CD8-positive, alpha-beta memory T cell (primary cell): ENCODE measurements at places on chromosomes 1 and 21.
A peak's percentile ranks its signal among the peaks of the same experiment; 100 is the strongest.

GRCh38 chr1:8866792-8867415 is 11.6 kb downstream of the ENO1 start:
- H3K36me3 ChIP-seq: peaks cover 91% of the 10 kb centered on the region
- H3K27ac ChIP-seq: no peak overlapping the region
- H3K27me3 ChIP-seq: no peaks in the 10 kb centered on the region
- no peak overlapping the region for H3K4me3 ChIP-seq

DNA sequence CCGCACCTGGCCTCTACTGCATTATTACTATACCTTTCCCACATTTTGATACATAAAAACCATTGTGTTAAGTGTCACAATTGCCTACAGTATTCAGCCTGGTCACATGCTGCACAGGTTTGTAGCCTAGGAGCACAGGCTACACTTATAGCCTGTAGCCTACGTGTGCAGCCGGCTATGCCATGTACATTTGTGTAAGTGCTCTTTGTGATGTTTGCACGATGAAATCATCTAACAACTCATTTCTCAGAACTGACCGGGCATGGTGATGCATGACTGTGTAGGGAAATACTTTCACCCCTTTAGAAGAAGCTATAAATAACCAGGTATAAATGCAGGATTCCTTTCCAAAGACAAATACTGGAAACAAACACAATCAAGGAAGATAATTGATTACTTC is 12.1 kb downstream of the ERG start:
- H3K27me3 ChIP-seq: no peaks in the 10 kb centered on the region
- no peaks in the 10 kb centered on the region for H3K4me1 ChIP-seq
- no peak overlapping the region for H3K27ac ChIP-seq
- DNase-seq: no peak
- H3K4me3 ChIP-seq: no peak overlapping the region

GRCh38 chr21:43851593-43851992 is 13.4 kb upstream of the AGPAT3 start:
- no peak overlapping the region for H3K27ac ChIP-seq
- H3K4me3 ChIP-seq: no peak overlapping the region
- no peaks in the 10 kb centered on the region for H3K4me1 ChIP-seq
- no peak for DNase-seq
- H3K27me3 ChIP-seq: no peaks in the 10 kb centered on the region
- no peaks in the 10 kb centered on the region for H3K36me3 ChIP-seq

GRCh38 chr21:44512496-44513388 is 27.3 kb downstream of the KRTAP10-1 start:
- no peaks in the 10 kb centered on the region for H3K36me3 ChIP-seq
- no peak overlapping the region for H3K27ac ChIP-seq
- no peak overlapping the region for H3K4me3 ChIP-seq
- H3K4me1 ChIP-seq: peaks cover 11% of the 10 kb centered on the region

DNA sequence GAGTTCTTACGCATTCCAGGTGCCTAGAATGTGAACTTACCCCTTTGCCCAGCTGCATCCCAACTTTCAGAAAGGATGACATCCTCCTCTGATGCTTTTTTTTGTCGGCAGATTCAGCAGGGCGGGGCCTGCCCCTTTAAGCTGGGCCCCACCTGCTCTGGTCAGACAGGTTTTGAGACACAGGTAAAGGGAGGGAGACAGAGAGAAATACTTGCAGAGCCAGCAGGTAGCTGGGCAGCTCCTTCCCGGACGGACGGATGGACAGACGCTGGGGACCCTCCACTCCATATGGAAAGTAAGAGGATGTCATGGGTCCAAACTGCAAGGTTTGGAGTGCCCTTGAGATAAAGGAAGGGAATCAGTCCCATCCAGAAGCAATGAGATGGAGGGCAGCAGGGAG is at the start of gene TMEM79:
Gene TMEM79 (plus strand): TSS at position 214 of the 400 bp plus-strand sequence. CDS start 902 bp downstream, outside the sequence.
- no peaks in the 10 kb centered on the region for H3K36me3 ChIP-seq
- peak within 1 kb of the TSS; percentile 74 for H3K27ac ChIP-seq
- no peaks in the 10 kb centered on the region for H3K27me3 ChIP-seq

DNA sequence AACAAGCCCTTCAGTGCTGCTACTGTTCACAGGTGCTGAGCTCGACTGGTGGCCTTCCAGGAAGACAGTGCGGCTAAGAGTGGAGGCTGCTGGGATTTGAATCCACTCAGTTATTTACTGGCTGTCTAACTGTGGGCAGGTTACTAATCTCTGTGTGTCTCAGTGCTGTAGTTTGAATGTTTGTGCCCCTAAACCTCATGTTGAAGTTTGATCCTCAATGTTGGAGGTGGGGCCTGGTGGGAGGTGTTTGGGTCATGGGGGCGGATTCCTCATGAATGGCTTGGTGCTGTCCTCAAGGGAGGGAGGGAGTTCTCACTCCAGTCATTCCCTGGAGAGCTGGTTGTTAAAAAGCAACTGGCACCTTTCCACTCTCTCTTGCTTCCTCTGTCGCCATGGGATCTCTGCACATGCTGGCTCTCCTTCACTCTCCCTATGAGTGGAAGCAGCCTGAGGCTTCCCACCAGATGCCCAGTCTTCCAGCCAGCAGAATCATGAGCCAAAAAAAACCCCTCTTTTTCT is 334.8 kb downstream of the RPS6KC1 start:
- H3K4me3 ChIP-seq: no peak overlapping the region
- H3K36me3 ChIP-seq: no peaks in the 10 kb centered on the region
- H3K4me1 ChIP-seq: no peaks in the 10 kb centered on the region

DNA sequence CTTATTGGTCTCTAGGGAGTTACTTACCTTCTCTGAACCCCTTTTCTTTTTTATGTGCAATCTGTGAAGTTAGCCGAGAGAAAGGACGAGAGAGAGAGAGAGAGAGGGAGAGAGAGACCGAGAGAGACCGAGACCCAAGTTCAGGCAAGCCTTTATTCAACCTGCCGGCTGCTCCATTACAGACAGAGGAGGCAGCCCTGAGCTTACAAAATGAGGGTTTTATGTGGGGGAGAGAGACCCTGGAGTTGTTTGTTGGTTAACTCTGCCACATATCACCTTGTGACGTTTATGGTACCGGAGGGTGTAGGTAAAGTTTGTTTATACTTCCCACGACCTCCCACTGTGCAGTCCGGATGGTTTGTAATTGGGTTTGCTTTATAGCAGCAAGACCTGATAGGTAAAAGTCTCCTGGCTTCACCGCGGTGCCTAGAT is 1.5 kb upstream of the MCOLN3 start:
- DNase-seq: no peak
- H3K4me1 ChIP-seq: peaks cover 32% of the 10 kb centered on the region
- no peaks in the 10 kb centered on the region for H3K36me3 ChIP-seq
- peaks cover 21% of the 10 kb centered on the region for H3K27me3 ChIP-seq

DNA sequence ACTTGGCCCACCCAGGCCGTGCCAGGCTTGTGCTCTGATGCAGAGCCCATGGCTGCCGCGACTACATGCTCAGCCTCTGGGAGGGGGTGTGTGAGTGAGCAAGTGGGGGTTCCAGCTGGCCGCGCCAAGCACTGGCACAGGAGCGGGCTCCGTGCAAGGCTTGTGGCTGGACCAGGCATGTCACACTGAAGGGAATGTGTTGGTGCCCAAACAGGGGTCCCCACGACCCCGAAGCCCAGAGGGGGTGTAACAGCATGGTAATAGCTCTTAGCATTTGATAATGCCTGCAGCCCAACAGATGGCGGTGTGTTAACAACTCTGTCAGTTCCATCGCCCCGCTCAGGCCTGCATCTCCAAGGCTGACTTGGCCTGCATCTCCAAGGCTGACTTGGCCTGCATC is 38.3 kb upstream of the CD46 start:
- DNase-seq: no peak
- H3K36me3 ChIP-seq: no peaks in the 10 kb centered on the region
- H3K4me1 ChIP-seq: no peaks in the 10 kb centered on the region
- no peaks in the 10 kb centered on the region for H3K27me3 ChIP-seq
- no peak overlapping the region for H3K27ac ChIP-seq

GRCh38 chr21:42654179-42654912 is 925 bp downstream of the PDE9A start:
- H3K36me3 ChIP-seq: no peaks in the 10 kb centered on the region
- DNase-seq: peak; percentile 39
- no peak overlapping the region for H3K27ac ChIP-seq
- peaks cover 12% of the 10 kb centered on the region for H3K4me1 ChIP-seq
- peaks cover 19% of the 10 kb centered on the region for H3K27me3 ChIP-seq
- H3K4me3 ChIP-seq: peak overlapping the region; percentile 33

GRCh38 chr1:117179471-117179870 is 31.3 kb downstream of the VTCN1 start:
- H3K27ac ChIP-seq: no peak overlapping the region
- no peak for DNase-seq
- H3K27me3 ChIP-seq: no peaks in the 10 kb centered on the region
- no peak overlapping the region for H3K4me3 ChIP-seq
- no peaks in the 10 kb centered on the region for H3K36me3 ChIP-seq

DNA sequence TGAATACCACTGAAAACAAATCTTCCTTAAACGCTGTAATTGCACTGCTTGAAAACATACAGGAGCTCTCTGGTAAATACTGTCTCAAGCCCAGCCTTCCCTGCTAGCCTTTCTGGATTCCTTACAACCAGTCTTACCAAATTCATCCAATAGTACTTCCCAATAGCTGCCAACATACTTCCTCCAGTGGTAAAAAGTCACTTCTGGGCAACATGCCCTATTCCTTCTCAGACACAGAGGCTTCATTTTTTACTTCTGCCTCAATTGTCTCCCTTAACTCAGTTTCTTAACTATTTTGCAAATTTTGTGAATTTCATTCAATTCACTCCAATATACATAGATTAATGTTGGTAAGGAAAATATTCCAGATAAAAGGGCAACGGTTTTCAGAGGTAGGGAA is 166.3 kb downstream of the TBX15 start:
- no peaks in the 10 kb centered on the region for H3K36me3 ChIP-seq
- H3K27ac ChIP-seq: no peak overlapping the region
- no peaks in the 10 kb centered on the region for H3K27me3 ChIP-seq
- no peak for DNase-seq

DNA sequence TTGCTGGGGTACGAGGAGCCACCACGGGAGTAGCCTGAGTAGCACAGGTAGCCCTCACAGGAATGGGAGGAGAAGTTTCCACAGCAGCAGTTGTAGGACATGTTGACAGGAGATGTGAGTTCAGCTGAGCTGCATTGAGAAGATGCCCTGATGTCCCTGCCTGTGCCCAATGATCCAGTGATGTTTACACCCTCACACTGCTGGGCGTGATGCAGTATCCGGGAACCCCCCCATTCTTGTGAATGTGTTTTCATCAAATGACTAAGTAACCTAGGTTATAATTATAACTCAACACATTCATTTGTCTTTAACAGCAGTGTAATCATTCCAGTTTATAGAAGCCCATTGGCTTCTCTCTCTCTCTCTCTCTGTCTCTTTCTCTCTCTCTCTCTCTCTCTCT is at the start of gene KRTAP23-1:
Gene KRTAP23-1 (minus strand): TSS at position 101 of the 400 bp plus-strand sequence. CDS start 0 bp downstream, at position 101.
- H3K27ac ChIP-seq: no peak within 1 kb of the TSS
- H3K4me1 ChIP-seq: no peaks in the 10 kb centered on the region
- no peak for DNase-seq
- H3K27me3 ChIP-seq: no peaks in the 10 kb centered on the region
- H3K4me3 ChIP-seq: no peak within 1 kb of the TSS

DNA sequence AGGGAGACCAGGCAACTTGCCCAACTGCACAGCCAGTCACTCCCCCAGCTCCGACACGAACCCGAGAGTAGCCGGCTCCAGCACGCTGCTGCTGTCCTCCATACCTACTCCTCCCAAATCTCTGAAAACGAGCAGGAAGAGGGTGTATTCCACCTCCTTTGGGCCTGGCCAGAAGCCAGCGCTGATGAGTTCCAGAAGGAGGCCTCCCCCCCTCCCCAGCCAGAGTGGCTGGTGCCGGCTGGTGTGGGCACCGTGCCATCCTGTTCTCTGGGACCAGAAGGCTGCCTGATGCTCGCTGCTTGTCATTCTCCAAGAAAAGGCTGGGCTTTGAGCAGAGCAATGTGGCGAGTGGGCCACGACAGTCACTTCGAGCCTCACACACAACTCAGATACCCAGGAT is 22.2 kb downstream of the KCNN3 start:
- no peaks in the 10 kb centered on the region for H3K4me1 ChIP-seq
- no peak for DNase-seq
- H3K36me3 ChIP-seq: no peaks in the 10 kb centered on the region
- no peak overlapping the region for H3K27ac ChIP-seq

GRCh38 chr1:199742547-199742946 is 285.0 kb upstream of the NR5A2 start:
- DNase-seq: no peak
- no peaks in the 10 kb centered on the region for H3K27me3 ChIP-seq
- H3K36me3 ChIP-seq: no peaks in the 10 kb centered on the region

DNA sequence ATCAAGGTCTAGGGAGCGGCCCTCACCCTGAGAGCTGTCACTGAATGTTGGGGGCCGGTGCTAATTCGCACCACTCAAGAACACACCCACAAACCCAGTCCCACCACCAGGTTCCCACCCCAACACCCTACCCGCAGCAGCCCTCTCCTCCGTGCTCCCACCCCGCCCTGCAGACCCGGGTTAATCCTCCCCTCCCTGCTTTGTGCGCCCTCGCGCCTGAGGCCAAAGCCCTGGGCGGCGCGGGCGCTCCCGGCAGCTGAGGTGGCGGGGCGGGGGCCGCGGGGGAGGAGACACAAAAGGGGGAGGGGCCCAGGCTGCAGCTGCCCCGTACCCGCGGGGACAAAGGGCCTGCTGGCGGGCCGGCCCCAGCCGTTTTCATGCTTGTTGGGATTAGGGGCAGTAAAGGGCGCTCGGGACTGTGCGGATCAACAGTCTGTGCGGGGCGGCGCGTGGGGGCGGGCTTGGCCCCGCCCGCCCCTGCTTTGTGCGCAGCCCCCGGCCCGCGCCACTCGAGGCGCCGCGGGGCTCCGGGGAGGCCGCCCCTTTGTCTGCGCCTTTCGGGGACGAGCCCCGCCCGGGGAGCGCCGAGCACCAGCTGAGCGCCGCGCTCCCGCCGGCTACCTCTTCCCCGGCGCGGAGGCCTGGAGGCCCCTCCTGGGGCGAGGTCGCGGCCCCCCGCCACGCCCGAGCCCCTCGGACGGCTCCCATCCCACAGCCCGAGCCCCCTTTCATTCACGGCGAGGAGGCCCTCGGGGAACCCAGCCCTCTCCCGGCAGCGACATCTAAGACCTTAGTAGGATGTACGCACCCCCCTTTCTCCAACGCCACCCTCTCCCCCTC is 10.9 kb downstream of the C1orf216 start:
- peak; percentile 14 for DNase-seq
- no peak overlapping the region for H3K27ac ChIP-seq

DNA sequence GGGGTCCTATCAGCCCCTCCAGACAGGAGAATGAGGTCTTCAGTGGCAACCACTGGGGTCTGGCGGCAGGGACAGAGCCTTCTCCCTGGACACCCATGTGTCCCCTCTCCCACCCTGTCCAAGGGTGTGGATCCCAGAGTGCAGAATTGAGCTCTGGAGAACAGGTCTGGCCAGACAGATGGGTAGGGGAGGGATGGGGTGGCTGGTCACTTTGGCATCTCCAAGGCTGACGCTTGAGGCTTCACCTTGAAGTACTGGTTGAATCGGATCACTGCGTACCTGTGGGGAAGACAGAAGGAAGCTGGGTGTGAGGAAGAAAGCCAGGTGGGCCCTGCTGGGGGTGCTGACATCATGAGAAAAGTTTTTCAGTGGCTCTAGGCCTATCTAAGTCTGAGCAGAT is 19.9 kb downstream of the ETNK2 start:
- H3K36me3 ChIP-seq: no peaks in the 10 kb centered on the region
- H3K27ac ChIP-seq: no peak overlapping the region

- no peak for DNase-seq
- no peaks in the 10 kb centered on the region for H3K27me3 ChIP-seq
- H3K4me1 ChIP-seq: peaks cover 8% of the 10 kb centered on the region
- no peak overlapping the region for H3K27ac ChIP-seq
Observed at GRCh38 chr1:53683986-53684740, 54.8 kb downstream of the GLIS1 start.
